ENCODE measurements at places on chromosomes 2 and 18.

DNA sequence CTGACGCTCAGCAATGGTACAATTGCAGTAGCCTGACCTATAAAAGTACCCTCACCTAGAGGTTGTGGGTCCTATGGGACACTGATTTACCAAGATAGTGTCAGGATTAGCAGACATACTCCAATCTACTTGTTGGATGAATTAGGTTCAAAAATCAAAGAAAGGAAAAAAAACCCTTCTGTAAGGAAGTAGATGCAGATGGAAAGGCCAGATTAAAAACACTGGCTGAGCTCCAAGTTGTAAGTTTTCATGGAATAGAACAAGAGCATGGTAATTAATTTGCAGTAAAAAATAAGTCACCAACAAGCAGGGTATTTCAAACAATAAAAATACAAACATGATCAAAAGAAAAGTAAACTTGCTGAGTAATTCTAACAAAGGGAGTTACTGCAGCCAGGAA, 26.4 kb downstream of the IDH1 start:
- no peak for DNase-seq

- DNase-seq, result no peak
These were observed 31.1 kb downstream of the SPAG16 start for GRCh38 chr2:213315168-213315876.

DNA sequence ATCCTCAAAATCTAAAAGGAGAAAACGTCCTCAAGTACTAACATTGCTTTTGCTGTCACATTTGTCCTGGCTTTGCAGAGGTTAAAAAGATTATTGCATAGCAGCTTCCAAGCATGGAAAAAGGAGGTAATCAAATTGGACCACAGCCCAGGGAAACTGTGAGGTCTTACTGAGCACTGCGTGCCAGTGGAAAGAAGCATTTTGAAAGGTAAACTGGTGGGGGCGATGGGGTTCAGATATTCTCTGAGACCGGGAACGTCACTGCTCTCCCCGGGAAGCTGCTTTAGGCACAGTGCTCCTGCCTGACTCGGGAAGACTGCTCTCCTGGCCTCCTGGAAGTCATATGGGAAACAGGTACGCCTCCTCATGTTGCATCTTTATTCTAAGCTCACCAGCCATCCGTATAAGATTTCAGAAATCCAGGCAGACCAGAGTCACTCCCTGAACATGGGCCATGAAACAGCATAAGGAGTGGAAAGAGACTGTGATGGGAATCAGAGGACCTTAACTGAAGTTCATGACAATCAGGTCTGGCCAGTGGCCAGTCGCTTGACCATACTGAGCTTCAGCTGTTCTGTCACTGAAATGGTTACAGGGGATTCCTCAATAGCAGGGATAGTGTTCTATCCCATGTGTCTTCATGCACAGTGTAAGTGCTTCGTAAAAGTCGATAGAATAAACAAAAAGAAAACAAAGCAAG, 284.1 kb downstream of the TRIB2 start:
- no peak for DNase-seq

DNA sequence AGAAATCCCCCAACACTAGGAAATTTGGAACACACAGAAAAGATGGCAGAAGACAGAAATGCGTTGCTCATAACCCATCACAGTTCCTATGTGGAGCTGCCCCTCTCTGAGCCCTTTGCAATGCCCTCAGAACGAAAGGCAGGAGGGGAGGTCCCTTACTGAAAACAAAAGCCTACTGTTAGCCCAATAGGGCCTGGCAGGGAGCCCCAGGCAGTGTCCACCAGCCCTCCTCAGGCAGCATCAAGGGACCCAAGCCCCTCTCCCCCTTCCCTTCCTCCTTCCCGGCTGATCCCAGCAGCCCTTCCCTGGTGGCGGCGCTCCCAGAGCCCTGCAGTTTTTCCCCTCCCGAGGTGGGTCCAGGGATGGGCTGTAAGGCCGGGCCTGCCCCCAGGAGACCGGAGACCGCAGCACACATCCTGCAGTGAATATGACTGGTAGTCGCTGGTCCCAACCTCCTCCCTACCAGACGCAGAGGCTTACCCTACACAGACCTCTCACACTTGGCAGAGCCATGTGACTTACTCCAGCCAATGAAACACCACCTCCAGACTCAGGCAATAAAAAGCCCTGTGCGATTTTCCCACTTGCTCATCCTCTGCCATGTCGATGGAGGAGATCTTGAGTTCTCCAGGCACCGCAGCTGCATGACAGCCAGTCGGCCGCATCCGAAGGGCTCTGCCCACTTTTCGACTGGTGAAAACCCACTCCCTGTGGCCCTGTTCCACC, 19.4 kb upstream of the DUSP2 start:
- DNase-seq, result peak; percentile 23

DNA sequence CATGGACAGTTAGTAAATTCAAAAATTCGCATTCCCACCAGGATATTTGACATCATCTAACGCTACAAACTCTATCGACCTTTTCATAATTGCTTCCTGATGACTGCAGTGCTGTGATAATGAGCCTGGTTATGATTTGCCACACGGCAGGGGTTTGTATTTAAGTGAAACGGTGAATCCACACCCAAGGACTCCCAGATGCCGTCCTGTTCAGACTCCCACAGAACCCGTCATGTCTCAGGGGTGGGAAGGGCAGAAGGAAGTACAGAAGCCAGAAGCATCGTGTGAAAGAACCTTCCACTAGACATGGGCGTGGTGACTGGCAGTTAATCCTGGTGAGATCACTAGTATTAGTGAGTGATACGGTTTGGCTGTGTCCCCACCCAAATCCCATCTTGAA, 91.2 kb upstream of the TMEM18 start:
- no peak for DNase-seq

DNA sequence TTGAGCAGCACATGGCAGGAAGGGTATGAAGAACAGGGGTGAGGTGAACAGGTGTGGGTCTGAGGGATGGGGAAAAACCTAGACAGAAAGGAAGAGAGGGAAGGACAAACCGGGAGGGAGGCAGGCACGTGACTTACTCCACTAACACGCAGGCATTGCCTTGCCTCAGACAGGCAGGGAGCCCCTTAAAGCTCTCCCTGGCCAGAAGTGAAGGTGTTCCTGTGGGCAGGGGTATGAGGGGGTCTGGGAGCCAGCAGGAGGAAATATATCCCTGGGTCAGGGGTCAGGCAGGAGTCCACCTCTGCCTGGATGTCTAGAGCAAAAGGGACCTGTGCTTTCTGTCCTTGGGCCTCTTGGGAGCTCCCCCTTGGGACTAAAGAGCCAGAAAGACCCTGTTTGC, 135.3 kb upstream of the EPAS1 start:
- DNase-seq, result no peak

DNA sequence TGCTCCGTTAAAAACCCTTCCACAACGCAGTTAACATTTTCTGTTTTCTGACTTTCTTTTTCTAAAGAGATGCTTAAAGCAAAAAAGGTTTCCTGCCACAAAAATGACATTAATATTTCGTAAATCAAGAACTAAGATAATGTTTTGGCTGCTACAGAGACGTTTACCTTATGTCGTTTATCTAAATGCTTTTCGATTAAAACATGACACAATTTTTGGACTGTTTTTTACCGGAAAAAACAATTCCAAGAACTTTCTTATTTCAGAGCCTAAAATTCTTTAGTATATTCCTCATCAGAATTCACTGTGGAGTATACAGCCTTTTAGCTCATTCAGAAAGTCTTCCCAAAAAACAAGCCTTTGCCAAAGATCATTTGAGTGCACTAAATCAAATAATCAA, 278.0 kb upstream of the TCF4 start:
- no peak for DNase-seq

- no peak for DNase-seq
These were observed 256.7 kb downstream of the HAUS1 start for GRCh38 chr18:46360866-46361265.

DNA sequence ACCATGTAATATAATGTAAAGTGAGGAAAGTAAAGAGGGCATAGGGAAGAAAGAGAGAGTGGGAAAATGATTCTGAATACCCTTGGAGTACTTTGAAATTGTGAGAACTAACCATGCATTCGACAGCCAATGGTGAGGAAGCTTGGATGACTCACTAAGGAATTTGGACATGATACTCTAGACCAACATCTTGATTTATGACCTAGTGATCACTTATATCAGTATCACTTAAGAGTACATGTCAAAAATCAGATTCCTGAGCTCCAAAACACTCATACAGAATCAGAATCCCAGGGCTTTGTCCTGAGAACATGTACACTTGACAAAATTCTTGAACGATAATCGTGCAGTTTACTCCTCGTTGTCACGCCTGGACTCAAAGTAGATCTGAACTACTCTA, 1899.8 kb upstream of the PIK3C3 start:
- no peak for DNase-seq

All from activated gamma-delta T cell (primary cell).